ENCODE measurements at places on chromosomes 4 and X.

DNA sequence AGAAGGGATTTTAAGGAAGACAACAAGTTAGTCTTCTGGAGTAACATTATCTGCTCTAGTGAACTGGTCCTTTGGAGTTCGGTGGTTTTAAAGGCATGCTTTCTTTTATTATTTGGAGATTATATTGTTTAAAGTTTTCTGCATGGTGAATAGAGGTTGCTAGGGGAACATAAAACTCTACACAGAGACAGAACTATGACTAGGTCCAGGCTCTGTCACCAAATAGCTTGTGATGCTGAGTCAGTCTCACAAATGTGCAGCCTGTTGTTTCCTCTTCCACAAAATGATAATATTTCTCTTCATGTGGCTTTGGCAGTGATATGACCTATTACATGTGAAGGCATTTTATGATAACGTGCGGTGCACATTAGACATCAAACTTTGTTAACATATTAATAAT is 132.6 kb downstream of the PACRGL start:
- no peak for DNase-seq

- no peak for DNase-seq
These were observed 65.5 kb downstream of the FHDC1 start for GRCh38 chr4:153001626-153002025.

DNA sequence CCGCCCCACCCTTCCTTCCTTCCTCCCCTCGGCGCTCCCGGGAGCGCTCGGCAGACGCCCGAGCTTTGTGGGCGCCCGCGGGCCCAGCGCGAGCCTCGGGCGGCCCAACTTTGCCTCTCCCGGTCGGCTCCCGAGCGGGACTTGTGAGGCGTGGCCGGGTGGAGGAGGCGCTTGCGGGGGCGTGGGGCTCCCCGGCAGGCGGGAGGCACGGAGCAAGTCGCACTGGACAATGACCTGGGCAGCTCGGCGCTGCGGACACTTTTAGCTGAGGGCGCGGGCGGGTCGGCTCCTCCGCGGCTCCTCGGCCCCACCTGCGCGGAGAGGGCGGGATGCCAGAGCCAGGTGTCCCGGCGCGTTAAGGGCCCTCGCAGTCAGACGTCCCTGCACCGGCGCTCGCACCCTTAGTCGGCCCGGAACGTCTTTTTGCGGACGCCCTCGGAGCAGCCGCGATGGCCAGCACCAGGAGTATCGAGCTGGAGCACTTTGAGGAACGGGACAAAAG is 385 bp downstream of the DCLK2 start:
- DNase-seq, result no peak

- no peak for DNase-seq
These were observed 216.8 kb downstream of the IL15 start for GRCh38 chr4:141853091-141853764.

DNA sequence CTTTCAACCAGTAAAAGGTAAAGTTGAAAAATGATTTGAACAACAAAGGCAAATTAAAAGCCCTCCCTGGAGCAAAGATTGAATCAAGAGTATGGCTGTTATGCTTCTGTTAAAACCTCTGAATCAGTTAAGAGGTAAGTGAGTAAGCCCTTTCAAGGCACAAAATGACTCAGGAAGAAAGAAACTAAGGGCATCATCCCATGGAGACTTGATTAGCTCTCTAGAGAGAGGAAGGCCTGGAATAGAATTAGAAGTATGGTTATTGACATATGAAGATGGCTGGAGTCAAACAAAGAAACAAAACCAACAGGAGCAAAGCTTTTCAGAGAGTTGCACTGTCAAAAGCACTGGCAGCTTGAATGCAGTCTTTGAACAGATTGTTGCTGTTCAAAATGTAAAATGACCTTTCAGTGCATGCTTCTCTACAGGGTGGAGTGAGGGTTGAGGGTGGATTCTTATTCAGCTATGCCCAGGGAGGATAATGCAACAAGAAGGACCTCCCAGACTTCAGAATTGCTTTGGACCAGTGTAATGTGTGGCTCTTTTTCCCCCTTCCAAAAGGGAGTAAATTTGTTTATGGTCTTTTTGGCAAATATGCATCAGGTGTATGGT is 365.5 kb downstream of the GBA3 start:
- DNase-seq, result no peak

GRCh38 chr4:52241916-52242315 is 190.8 kb downstream of the SPATA18 start:
- DNase-seq, result no peak

GRCh38 chr4:156347412-156348075 is 393.9 kb upstream of the CTSO start:
- DNase-seq, result no peak

DNA sequence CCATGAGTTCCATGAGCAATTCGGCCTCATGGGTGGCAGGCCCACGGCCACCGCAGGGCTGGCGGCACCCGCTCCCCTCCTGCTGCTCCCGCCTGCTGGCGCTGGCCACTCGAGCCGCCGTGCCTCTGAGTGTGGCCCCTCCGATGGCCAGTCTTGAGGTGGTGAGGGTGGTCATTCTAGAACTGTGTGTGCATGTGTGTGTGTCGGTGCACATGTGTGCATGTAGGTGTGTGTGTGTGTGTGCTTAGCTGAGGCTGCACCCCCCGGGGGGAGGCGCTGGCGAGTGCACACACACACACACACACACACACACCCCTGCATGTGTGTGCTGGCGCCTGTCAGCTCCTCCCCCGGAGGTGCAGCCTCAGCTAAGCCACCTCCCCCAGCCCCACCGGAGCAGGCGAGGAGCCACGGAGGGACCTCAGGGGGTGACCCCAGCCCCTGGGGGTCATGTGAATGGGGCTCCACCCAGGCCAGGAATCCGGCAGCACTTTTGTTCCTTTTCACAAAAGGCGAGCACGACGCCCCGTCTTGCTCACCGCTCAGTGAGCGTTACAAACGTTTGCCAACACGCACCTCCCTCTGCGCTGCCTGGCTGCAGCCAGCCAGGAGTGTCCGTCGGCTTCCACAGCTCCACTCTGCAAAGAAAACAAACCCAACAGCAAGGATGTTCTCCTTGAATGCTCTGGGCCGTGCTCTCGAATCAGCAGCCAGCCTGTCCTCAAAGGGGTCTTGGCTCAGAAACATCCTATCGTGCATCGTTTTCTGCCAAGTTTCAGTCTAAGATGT is 29.9 kb downstream of the FGFRL1 start:
- no peak for DNase-seq

DNA sequence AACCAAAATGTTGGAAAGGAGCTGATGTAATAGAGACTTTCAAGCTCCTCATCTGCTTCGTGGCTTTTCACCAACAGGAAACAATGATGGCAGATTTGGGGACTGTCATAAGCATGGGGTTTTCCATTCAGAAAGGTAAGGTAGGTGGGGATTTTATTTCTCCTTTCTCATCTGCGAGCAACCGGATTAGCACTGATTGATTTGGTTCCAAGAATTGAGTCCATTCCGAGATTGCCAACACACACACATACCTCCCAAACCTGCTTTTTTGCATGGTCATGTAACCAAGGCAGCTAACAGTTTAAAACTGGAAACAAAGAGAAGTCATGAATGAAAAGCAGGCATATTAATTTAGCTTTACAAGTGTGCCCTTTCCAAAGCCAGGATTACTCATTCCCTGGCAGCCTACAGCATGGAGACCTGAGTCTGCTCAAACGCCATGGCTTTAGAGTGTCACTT is 63.0 kb upstream of the LNX1 start:
- no peak for DNase-seq

GRCh38 chr4:39597695-39598381 is 40.8 kb downstream of the SMIM14 start:
- no peak for DNase-seq

- no peak for DNase-seq
These were observed 17.7 kb downstream of the RGS12 start for GRCh38 chr4:3310301-3311094.

DNA sequence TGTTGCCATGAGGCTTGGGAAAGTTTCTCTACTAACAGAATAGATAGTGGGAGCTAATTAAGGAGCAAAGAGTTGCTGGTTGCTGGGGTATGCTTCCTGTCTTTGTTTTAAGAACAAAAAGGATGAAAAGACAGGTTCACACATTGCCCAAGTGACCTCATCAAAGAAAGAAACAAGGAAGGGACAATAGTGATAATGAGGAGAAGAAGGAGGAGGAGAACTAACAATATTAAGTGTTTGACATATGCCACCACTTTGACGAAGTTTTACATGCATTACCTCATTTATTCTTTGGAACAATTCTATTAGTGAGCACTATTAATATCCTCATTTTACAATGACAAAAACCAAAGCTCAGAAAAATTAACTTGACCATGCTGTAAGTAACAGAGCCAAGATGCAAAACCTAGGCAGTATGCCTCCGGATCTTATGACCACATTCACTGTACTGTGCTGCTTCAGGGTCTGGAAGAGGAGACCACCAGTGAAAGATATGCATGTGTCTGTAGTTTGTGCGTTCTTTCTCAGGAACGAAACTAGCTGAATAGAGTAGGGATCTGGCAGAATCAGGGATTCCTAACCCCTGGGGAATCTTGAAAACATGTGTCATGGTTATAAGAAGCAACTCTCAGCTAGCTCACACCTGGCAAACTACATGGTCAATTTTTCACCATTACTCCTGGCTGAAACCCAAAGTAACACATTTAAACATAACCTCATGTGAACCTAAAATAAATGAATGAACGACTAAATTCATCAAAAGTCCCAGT is 83.8 kb downstream of the MOSPD2 start:
- DNase-seq, result no peak

DNA sequence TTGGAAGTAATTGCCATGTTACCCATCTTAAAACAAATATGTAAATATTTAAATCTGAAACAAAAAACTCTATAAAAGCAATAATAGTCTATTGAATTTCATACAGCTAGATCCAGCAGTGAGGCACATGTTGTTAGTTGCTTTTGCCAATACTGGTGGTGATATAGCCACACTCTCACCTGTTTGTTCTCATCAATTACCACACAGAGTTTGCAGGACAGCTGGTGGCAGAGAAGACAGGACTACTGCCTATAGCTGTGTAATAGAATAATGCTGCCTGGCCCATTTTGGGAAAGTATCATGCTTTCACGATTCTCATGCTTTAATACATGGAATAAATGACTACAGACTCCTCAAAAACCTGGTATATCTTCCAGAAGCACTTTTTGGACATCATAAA is 3.7 kb upstream of the PRR32 start:
- DNase-seq, result no peak

GRCh38 chr4:38310446-38311043 is 350.3 kb downstream of the PTTG2 start:
- DNase-seq, result peak; percentile 71

DNA sequence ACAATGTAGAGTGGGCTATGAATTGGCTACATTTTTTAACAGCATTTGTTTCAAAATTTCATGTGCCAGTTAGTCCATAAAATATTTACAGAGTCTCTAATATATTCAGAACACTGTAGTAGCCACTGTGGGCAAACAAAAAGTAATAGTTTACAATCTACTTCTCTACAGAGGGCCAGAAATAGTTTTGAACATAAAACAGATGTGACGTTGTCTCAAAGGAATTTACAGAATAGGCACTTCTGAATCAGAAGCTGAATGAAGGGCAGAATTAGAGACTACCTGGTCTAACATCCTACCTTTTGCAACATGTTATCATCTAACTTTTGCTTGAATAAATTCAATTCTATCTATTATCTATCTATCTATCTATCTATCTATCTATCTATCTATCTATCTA is 811.9 kb upstream of the EPHA5 start:
- no peak for DNase-seq

- DNase-seq, result no peak
These were observed 17.2 kb upstream of the BCLAF3 start for GRCh38 chrX:20007962-20008622.

GRCh38 chr4:116788723-116789122 is 296.7 kb downstream of the TRAM1L1 start:
- DNase-seq, result no peak

DNA sequence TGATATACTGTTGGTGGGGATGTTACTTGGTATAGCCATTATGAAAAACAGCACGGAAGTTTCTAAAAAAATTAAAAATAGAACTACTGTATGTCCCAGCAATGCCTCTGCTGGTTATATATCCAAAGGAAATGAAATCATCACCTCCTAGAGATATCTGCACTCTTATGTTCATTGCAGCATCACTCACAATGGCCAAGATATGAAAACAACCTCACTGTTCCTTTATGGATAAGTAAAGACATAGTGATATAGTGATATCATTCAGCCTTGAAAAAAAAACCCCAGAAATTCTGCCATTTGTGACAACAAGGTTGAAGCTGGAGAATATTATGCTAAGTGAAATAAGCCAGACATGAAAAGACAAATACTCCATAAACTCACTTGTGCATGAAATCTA is 543.8 kb upstream of the SLIT2 start:
- DNase-seq, result no peak

- no peak for DNase-seq
These were observed 3.2 kb upstream of the CDKN2AIP start for GRCh38 chr4:183441276-183441675.

DNA sequence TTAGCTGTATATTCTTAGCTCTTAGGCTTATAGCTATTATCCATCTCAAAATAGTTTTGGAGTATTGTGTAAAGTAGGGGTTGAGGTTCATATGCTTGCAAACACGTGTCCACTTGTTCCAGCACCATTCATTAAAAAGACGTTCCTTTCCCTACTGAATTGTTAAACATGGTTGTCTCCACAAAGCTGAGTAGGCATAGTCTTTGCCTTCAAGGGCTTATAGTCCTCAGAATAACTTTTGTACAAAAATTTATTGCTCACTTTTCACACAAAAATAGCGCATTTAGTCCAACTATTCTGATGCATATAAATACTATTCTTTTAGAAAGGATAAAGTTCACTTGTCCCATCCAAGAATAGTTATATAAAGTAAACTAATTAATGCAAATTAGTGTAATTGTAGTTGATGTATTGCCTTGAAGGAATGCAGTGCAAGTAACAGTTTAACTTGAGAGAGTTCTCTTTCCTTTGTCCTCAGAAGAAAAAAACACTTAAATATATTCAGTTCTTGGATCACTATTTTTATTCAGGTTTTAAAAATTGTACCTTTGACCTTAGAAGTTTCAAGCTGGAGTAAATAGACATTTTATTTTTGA is 14.1 kb downstream of the LRIT3 start:
- DNase-seq, result no peak

- DNase-seq, result no peak
These were observed 81.6 kb downstream of the SORBS2 start for GRCh38 chr4:185730387-185730786.

GRCh38 chr4:148075438-148075837 is 343.6 kb downstream of the ARHGAP10 start:
- no peak for DNase-seq

DNA sequence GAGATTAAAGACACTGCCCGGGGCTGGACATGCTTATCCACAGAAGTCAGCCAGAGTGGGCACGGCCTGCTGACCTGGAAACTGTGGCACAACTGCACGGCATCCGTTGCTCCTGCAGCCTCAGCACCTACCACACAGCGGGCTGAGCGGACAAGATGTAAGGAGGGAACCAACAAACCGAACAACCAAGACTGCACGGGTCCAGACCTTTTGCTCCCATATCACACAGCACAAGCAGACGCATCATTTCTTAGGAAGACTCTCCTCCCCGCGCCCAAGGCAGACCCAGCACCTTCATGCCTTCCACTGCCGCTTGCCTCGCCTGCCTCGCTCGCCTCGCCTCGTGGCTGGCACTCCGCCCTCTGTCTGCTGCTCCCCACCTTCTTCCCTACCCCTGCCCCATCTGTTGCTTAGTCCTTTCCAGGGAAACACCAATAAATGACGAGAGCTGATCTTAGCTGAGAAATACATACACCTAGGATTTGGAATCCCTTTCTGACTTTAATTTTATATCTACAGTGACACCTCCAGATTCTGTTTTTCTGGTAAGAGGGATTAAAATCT is 79.0 kb downstream of the AFAP1 start:
- DNase-seq, result no peak

GRCh38 chrX:153863251-153863991 is 22.6 kb downstream of the L1CAM start:
- DNase-seq, result no peak
